ENCODE measurements at places on chromosomes 5 and 9. TPM values are rescaled to one million over a fixed set of nuclear protein-coding genes. Genes with fewer than 3 reads are reported as not detected.

LEAP2 gene
- total RNA-seq: 3.6 TPM

TEK gene
- 14.6 TPM for total RNA-seq

XPA gene
- 9.2 TPM for total RNA-seq

NPR3 gene
- total RNA-seq: not detected

EPB41L4B gene
- total RNA-seq: 6.2 TPM

TNC gene
- total RNA-seq: 54.9 TPM

DCAF10 gene
- 15.8 TPM for total RNA-seq

DMRTA1 gene
- total RNA-seq: 21.3 TPM

HSD17B3 gene
- total RNA-seq: not detected

ARPC5L gene
- total RNA-seq: 26.2 TPM

SMC5 gene
- 63.1 TPM for total RNA-seq

ADAMTSL2 gene
- total RNA-seq: 0.30 TPM

FOXD1 gene
- 0.12 TPM for total RNA-seq

ARHGEF28 gene
- 0.28 TPM for total RNA-seq

TBC1D2 gene
- 0.41 TPM for total RNA-seq

Data from neural progenitor cell (in vitro differentiated cells).